ENCODE measurements at places on chromosomes 12 and 14. TPM values are rescaled to one million over a fixed set of nuclear protein-coding genes. Genes with fewer than 3 reads are reported as not detected.
A peak's percentile ranks its signal among the peaks of the same experiment; 100 is the strongest.

Gene REP15
- total RNA-seq = 3.7 TPM

DNA sequence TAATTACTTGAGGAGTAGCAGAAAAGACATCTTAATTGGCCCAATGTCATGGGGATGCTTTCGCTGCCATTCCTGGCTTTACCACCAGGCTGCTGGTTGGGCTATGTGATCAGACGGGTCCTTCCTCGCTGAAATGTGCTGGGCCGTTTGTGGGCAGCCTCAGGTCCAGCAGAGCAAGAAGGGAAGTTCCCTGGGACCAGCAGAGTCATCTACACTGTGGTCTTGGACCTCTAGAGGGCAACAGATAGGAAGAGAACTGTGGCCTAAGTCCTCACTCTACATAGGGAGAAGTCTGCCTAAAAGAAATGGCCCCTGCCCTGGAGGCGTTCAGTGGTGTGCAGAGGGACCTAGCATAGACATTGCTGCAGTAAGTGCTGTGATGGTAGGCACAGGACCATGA, 10.9 kb downstream of the EVL start:
- DNase-seq = no peak

- DNase-seq = no peak
Measured at GRCh38 chr14:73714656-73715081, 485 bp upstream of the PNMA1 start.

DNA sequence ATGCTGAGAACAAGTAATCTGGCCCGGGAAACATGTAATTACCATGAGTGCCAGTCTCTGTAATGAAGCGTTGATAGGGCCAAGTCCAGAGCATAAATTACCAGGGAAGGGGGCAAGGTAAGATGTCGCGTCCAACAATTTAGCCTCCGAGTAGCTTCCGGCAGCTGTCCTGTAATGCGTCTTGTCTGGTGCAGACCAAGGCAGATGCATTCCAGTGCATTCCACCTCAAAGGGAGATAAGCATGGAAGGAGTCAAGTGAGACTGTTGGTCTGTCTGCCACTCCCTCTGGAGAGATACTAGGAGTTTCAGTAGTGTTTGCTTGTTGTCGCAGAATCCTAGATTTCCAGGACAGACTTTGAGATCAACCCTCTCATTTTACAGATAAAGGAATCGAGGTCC, 218.3 kb downstream of the AACS start:
- DNase-seq = no peak

Gene INSM2
- total RNA-seq = not detected

DNA sequence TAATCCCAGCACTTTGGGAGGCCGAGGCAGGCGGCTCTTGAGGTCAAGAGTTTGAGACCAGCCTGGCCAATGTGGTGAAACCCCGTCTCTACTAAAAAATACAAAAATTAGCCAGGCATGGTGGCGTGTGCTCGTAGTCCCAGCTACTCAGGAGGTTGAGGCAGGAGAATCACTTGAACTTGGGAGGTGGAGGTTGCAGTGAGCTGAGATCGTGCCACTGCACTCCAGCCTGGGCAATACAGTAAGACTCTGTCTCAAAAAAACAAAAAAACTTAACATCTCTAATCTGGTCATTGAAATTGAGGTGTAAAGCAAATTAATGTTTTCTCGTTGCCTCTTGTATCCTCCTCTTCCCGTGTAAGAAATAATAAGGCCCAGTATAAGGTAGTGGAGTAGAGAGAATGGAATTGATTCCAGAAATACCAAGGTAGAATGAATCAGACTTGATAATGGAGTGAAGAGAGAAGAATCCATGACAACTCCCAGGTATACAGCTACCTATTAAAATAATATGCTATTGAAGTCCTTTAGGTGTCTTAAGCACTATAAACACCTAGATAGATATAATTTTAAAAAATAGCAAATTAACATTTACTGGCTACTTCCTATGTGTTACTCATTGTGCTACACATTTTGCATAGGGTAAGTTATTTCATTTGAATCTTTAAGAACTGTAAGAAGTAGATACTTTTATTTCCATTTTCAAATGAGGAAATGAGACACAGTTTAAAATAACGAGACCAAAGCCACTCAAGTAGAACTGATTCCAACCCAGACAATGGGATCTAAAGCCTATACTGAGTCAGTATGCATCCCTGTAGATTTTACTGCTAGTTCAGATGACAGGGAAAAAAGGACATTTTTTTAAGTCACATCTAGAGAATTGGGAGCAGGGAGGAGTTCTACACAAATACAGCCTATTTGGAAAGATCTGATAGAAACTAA, 23.2 kb downstream of the RAP1B start:
- DNase-seq = no peak

DNA sequence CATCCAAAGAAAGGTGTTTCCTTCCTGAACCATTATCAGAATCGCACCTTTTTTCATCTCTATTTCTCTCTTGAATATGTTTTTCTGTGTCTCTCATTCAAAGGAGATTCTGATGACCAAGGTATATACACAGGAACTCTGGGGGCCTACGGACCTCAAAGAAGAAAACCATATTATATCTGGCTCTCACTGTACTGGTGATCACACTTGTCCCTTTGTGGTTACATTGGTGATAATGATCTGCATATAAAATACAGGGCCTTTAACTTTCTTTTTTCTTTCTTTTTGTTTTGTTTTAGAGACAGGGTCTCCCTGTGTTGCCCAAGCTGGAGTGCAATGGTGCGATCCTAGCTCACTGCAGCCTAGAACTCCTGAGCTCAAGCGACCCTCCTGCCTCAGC, 185.2 kb upstream of the AMIGO2 start:
- no peak for DNase-seq

Gene RDH5
- 11.2 TPM for total RNA-seq

GRCh38 chr12:129606239-129606638, 297.6 kb downstream of the TMEM132D start:
- DNase-seq = no peak

Gene WSCD2
- total RNA-seq = 0.27 TPM

- DNase-seq = no peak
Measured at GRCh38 chr12:24839268-24839791, 109.6 kb downstream of the BCAT1 start.

Gene PPP4R4
- total RNA-seq = not detected

Gene CCDC38
- not detected for total RNA-seq

DNA sequence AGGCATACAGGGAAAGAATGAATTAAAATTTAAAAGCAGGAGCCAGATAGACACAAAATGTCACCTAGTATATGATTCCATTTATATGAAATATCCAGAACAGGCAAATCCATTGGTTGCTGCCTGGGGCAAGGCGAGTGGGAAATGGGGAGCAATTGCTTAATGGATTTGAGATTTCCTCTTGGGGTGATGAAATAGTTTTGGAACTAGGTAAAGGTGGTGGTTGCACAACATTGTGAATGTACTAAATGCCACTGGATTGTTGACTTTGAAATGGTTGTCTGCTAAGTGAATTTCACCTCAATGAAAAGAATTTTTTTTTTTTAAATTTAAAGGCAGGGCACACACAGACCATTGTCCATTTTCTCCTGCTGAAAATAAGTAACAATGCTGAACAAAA, 61.9 kb downstream of the ABCC9 start:
- DNase-seq = no peak

- no peak for DNase-seq
Measured at GRCh38 chr14:79960288-79960687, 251.0 kb downstream of the DIO2 start.

DNA sequence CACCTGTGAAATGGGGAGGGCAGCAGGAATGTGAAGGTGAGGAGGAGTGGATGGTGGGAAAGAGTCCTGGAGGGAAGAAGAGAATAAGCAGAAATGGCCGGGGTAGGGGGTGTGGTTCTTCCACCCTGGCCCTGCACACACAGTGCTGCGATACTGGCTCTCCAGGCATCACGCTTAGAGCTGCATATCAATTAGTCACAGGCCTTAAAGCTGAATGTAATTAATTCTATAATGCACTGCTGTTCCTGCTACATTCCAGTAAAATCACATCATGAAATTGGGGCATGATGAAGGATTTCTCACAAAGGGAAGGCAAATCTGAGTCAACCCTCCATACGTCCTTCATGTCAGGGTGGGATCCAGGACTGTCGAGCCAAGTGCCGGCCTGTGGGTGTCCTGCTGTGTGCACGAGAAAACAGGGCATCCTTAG, 566.1 kb downstream of the BCL11B start:
- DNase-seq = no peak

DNA sequence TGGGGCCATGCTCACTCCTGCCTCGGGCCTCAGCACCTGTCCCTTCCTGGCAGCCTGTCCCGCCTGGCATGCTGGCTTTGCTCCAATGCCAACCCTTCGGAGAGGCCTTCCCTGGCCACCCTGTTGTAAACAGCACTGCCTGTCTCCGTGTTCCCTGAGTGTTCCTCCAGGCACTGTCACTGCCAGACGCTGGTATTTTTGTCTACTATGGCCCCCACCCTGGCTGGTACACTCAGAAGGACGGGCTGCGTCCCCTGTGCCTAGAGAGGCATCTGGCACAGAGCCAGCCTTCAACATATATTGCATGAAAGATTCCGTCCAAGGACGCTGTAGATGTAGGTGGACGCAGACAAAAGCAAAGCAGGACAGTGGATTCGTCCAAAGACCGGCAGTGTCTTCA, 2.7 kb upstream of the ASPG start:
- peak; percentile 79 for DNase-seq

DNA sequence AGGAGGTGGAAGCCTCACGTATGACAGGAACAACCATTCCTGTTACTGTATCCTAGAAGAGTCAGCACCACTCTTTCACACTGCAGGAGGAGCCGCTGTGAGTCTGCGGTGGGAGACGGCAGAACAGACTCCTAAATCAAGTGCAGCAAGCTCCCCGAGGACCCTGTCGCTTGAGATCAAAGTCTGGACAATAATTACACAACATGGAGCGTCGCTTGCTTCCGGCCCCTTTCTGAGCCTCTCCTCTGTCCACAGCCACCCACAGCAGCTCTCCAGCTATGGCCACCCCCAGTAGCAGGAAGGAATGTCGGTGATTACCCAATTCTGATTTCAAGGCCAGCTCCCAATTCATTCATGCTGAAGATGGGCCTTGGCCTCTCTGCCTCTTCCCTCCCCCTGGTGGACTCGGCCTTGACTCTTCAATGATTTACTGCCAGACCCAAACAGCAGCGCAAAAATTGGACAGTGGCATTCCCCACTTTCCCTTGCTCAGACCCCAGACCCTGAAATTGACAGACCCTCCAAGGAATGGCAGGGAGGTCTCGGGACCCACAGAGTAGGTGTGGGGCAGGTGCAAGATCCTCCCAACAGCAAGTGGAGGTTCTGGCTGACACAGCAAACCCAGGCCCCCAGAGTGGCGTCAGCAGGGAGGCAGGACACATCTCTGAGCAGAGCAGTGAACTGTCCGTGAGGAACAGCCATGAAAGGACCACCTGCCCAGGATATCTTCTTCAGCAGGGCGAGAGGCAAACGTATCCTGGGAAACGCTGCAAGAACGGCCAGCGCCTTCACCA, 272.7 kb upstream of the DIO3 start:
- DNase-seq = no peak

GRCh38 chr14:54532111-54533012, 22.7 kb downstream of the CGRRF1 start:
- DNase-seq = no peak

- DNase-seq = no peak
Measured at GRCh38 chr14:68386950-68387779, 405.7 kb downstream of the ZFP36L1 start.

DNA sequence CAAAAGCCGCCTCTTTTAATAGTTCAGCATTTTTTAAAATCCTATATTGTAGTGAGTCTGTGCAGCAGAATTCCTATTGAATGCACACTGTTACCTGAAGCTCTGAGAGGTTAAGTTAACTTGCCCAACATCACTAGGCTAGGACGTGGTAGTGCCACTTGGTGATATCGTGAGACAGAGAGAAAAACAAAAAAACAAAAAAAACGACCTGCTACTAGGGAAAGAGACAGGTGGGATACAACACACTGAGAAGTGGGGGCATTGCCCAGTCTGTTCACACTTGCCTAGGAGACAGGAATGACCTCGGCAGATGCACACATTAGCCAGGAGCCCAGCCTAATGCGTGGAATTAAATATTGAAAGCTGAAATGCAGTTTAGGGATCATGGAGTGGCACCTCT, 129.7 kb upstream of the CCND2 start:
- DNase-seq = no peak

- DNase-seq = no peak
Measured at GRCh38 chr12:54977155-54977554, 7.4 kb downstream of the TESPA1 start.

Gene TGM1
- total RNA-seq = not detected

GRCh38 chr14:86798330-86798729, 1194.7 kb downstream of the GALC start:
- no peak for DNase-seq

- DNase-seq = no peak
Measured at GRCh38 chr12:100565987-100566545, 7.4 kb upstream of the GAS2L3 start.

Gene HCAR2
- 4.3 TPM for total RNA-seq

- DNase-seq = no peak
Measured at GRCh38 chr14:76261371-76261811, 109.7 kb downstream of the GPATCH2L start.

Gene LTB4R
- 1.5 TPM for total RNA-seq

Gene NINJ2
- 4.6 TPM for total RNA-seq

Gene SLC17A8
- total RNA-seq = not detected

DNA sequence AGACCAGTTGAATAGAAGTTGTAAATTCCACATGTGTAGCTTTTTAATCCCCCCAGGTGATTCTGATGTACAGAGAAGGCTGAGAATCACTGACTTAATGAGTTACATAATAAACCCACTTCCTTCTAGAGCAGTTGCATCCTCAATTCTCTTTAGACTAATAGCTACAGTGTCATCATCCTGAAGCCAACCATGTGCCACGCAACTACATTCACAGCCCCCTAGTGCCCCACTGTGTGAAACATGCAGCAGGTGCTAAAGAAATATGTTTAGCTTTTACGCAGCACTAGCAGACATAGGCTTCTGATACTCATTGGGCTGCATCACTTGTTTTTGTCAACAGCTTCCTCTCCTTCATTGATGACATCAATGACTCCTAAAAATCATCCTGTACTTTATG, 1168.3 kb downstream of the BCL11B start:
- DNase-seq = no peak

DNA sequence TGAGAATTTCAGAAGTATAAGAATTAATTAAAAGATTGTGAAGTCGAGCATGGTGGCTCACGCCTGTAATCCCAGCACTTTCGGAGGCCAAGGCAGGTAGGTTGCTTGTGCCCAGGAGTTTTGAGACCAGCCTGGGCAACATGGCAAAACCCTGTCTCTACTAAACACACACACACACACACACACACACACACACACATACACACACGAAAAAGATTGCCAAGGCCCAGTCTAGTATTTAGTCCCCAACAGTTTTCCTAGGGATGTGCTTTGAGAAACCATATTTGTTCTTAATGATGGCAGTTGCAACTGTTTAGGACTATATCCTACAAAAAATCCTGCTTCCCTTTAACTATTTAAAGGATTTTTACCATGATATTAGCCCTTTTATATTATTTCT, 6.0 kb downstream of the TBK1 start:
- DNase-seq = no peak

GRCh38 chr12:52925717-52926595, 21.1 kb upstream of the KRT8 start:
- DNase-seq = no peak

- peak; percentile 89 for DNase-seq
Measured at GRCh38 chr12:11500188-11500860, 105.0 kb upstream of the PRB2 start.

Gene MED13L
- 68.7 TPM for total RNA-seq
